ENCODE measurements at places on chromosomes 4 and X. TPM values are rescaled to one million over a fixed set of nuclear protein-coding genes. Genes with fewer than 3 reads are reported as not detected.

DNA sequence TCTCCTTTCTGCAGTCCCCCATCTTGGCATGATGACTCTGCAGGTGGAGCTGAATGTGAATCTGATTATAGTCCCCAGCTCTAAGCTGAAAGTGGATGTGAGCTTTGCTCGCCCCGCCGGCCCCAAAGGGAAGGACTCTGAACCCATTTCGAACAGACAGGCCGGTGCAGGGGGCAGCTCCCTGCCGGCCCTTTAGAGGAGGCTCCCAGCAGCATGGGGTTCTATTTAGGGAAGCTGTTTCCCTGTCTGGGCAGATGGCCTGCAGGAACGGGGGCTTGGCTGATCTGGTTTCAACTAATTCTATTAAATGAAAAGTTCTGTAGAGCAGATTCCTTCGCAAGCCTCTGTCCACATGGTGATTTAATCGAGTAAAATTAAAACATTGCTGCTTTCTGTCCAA is 104.8 kb upstream of the MSX1 start:
- no peak for DNase-seq

Gene CNKSR2
- total RNA-seq: 7.7 TPM

Gene PRRG1
- total RNA-seq: 9.9 TPM

DNA sequence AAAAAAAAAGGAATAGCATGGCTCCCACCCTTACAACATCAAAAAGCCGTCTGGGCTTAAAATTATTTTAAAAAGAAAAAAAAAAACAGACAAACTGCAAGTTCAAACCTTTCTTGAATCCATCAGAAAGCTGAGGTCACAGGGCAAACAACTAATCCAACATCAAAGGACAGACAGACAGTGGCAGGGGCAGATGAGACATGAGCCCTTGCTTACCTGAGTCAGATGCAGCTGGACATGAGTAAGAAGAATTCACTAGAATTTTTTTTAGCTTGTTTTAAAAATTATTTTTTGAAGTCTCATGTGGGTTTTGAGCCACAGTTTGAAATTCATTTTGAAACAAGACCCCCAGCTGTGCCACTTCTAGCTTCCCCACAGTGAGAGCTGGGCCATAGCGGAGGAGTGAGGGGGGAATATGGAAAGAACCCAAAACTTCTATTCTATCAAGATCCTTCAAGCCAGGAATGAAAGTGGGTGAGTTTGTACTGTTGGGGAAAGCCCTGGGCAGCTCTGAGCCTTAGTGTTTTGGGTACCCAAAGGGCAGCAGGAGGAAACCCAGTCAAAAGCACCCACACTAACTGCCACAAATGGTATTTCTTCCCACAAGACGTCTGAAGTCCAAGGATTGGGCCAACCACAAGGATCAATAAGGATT is 111.4 kb downstream of the ATXN3L start:
- DNase-seq: no peak

DNA sequence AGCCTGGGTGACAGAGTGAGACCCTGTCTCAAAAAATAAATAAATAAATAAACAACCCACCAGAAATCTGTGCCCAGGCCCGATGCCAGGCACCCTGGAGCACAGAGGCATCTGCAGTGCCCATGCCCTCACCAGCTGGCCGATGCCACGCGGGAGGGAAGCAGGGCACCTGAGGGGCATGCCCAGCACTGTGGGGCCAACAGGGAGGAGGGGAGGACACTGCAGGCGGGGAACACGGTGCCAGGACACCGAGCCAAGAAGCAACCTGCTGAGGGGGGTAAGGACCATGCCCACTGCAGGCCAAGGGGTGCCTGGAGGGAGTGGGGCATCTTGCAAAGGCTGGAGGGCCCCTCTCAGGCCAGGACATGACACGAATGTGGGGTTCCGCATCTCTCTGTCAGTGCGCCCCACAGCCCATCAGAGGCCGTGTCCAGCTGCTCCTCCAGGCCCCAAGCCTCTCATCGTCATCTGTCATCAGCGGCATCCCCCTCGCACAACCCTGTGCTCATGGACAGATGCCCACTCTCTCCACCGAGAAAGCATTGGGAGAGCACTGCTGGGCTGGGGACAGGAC is 13.3 kb upstream of the DUSP9 start:
- DNase-seq: no peak

DNA sequence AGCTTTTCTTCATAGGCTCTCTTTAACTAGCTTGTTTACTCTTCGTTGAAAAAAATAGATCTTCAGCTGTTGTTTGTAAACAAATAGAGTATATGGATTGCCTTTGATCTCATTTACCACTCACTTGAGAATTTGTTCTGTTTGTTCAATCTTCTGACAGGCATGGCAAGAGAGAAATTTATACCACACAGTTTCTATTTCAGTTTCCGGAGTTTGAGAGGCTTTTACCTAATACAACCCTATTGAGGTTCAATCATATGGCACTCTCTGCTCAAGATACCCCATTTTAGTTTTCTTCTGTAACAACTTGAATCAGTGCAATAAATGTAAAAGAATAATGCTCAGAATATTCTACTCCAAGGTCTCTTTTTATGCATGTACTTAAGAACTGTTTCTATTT is 148.0 kb downstream of the EMCN start:
- no peak for DNase-seq

- no peak for DNase-seq
Measured at GRCh38 chr4:7307394-7308099, 115.2 kb downstream of the SORCS2 start.
